ENCODE measurements at places on chromosomes 1 and 21. TPM values are rescaled to one million over a fixed set of nuclear protein-coding genes. Genes with fewer than 3 reads are reported as not detected.

Gene CNTN2
- 47.4 TPM for total RNA-seq

Gene TRAPPC3
- total RNA-seq: 33.7 TPM

Gene SPRR1B
- not detected for total RNA-seq

DNA sequence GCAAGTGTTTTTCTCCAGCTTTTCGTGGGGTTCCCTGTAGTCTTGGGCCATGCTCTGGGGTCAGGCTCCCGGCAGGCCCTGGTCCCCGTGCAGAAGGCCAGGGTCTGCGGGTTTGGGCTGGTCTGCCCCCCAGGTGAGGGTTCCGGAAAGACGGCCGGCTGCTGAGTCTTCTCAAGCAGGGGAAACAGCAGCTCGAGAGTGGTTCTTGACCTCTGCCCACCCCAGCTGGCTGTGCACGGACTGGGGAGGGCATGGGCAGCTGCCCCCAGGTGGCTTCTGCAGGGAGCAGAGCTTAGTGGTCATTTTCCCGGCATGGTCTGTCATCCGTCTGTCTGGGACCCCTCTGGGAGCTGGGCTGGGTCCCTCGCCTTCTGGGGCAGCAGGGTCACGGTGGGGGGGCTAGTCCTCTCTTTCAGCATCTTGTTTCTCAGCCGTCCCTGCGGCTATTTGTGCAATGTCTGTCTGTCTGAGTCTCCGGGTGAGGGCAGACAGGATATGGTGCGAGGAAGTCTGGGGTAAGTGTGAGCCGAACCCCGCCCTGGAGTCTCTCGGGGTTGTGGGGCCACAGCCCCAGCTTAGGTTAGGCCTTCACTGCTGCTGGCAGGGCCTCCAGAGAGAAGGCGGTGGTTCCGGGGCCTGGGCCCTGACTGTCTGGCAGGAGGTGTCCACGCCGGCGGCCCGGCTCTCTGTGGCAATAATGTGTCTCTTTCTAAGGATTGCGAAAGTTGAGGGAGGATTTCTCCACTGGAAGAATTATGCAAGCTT, 6.1 kb downstream of the SKI start:
- DNase-seq: peak; percentile 28

GRCh38 chr1:152621993-152622392, 910 bp downstream of the LCE3A start:
- no peak for DNase-seq

DNA sequence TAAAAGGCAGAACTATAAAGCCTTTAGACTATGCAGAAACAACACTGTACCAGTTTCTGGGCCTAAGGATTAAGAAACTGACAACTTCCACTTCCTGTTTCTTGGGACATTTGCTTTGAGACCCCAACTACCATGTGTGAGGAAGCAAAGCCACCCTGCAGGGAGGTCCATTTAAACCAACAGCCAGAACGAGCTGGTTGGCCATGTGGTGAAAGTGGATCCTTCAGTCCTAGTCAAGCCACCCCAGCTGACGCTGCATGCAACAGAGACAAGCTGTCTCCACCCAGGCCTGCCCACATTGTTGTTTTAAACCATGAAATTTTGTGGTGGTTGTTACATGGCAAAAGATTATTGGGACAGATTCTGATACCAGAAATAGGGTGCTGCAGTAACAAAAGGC, 31.8 kb upstream of the SLFNL1 start:
- no peak for DNase-seq

Measured in cerebellum (tissue), 4 donors.